ENCODE measurements at places on chromosomes 3 and 15.

- no peak for DNase-seq
These were observed 597.8 kb upstream of the ALCAM start for GRCh38 chr3:104768886-104769285.

DNA sequence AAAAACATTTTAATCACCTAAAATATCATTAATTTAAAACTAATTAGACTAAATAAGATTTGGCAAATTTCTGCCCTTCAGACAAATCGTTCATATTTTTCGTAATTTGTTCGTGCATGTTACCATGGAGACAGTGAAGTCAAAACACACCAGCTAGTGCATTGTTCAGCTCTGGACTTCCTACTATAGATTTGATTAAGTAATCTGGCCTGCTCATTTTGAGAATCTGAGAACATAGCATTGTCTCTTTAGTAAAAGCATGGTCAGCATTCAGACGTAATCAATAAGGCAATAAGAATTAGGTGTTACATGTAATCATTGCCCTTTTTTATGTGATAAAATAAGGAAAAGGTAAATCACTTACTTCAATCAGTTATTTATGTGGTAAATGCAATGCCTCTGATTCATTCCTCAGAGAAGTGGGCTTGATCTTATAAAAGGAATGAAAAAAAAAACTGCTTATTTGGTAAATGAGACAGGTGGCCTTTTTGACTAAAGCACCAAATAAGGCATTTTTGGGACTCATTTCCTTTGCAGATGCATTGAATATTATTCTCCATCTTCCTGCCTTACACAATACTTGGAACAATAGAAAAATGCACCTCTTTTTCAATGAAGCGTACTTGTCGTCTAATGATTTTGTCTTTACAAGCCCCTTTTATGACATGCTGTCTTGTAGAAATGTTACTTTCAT lies 84.5 kb upstream of the FNDC3B start:
- no peak for DNase-seq

GRCh38 chr15:83846847-83847246 lies 192.9 kb downstream of the ADAMTSL3 start:
- no peak for DNase-seq

- DNase-seq: no peak
These were observed 100.5 kb upstream of the TSPAN3 start for GRCh38 chr15:77171221-77171967.

- no peak for DNase-seq
These were observed 33.6 kb downstream of the SPATA12 start for GRCh38 chr3:57093971-57094535.
